ENCODE measurements at places on chromosomes 5 and 9. TPM values are rescaled to one million over a fixed set of nuclear protein-coding genes. Genes with fewer than 3 reads are reported as not detected.

The ATG12 gene
- total RNA-seq: 23.5 TPM

- no peak for DNase-seq
Measured at GRCh38 chr5:119366540-119366881, 10.7 kb downstream of the TNFAIP8 start.

The FOXD4L6 gene
- total RNA-seq: not detected

DNA sequence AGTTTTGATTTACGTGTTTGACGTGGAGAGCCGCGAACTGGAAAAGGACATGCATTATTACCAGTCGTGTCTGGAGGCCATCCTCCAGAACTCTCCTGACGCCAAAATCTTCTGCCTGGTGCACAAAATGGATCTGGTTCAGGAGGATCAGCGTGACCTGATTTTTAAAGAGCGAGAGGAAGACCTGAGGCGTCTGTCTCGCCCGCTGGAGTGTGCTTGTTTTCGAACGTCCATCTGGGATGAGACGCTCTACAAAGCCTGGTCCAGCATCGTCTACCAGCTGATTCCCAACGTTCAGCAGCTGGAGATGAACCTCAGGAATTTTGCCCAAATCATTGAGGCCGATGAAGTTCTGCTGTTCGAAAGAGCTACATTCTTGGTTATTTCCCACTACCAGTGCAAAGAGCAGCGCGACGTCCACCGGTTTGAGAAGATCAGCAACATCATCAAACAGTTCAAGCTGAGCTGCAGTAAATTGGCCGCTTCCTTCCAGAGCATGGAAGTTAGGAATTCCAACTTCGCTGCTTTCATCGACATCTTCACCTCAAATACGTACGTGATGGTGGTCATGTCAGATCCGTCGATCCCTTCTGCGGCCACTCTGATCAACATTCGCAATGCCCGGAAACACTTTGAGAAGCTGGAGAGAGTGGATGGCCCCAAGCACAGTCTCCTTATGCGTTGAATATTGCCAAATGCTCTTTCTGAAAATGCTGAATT lies 850 bp downstream of the RRAGA start:
- no peak for DNase-seq

DNA sequence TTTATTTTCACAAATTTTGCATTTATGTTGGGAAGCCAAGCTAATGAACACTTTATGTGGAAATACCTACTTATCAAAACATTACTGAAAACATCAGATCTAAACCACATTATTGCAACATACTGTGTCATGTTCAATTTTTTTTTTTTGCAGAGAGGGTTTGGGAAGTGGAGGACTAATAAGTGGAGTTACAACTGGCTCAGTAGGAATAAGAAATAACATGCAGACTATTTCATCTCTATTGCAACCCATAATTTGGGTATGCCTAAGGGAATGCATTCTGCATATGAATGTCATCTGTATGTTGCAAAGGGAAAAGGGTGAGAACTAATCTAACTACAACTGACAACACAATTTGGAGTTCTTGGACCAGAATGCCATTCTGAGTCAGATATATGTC lies 41.8 kb downstream of the APC start:
- no peak for DNase-seq

DNA sequence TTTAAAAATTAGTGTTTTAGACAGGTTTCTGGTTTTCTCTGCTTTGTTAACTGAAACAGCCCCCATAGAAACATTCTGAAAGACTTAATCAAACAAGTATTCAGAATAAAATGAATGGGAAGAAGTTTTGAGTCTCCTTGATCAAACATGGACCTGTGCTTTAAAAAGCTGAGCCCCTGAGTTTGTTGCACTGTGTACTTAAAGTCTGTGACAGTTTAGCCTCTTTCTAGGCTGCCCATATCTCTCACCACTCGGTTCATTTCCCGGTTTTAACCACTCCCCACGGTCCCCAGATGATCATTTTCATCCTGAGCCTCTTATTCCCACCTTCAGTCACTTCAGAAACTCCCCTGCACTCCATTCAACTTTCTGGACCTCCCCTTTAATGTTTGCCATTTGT lies 215.9 kb upstream of the DMRT1 start:
- DNase-seq: no peak

DNA sequence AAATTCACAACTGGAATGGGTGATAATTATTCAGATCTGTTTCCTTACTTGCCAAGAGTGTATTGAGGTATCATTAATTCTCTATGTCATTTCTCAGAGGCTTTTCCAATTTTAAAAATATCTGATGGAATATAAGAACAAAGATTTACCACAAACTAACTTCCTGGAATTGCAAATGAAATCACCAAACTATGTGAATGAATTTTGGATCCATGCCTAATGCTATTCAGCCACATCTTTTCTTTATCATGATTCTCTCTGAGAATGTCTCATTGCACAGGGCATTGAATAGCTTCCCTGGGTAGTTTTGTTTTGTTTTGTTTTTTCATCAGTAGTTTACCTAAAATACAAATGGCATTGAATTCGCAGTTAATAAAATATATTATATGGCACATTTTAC lies 146.9 kb upstream of the FBN2 start:
- DNase-seq: no peak

The RHOBTB3 gene
- total RNA-seq: 76.5 TPM

- no peak for DNase-seq
Measured at GRCh38 chr5:142816531-142817430, 46.6 kb downstream of the ARHGAP26 start.

The GCNT4 gene
- total RNA-seq: 0.35 TPM

- DNase-seq: no peak
Measured at GRCh38 chr5:104628911-104629310, 1066.3 kb upstream of the NUDT12 start.

The IRX4 gene
- total RNA-seq: 17.6 TPM

- DNase-seq: no peak
Measured at GRCh38 chr5:136314302-136314701, 51.0 kb downstream of the TRPC7 start.

The OR2Y1 gene
- not detected for total RNA-seq

The TESK1 gene
- 27.3 TPM for total RNA-seq

DNA sequence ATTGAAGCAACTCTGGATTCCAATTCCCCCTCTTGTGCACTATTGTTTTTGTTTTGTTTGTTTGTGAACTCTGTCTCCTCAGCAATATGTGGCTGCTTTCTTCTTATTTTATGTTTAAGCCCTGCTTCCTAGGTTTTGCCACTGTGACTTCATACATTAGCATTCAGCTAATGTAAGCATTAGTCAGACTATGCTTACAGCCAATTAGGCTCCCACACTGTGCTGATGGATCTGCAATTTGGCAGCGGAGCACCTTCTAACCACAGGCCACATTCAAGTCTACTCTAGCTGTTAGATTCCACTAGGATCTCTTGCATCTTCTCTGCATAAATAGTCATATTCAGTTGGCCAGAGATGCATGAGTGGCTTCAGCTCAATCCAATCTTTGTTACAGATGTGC lies 9.6 kb upstream of the BICD2 start:
- no peak for DNase-seq

Data from Right ventricle myocardium inferior (tissue), 1 donor.